ENCODE measurements at places on chromosomes 7 and 10. TPM values are rescaled to one million over a fixed set of nuclear protein-coding genes. Genes with fewer than 3 reads are reported as not detected.

The CCL24 gene
- total RNA-seq = not detected

The MYOZ1 gene
- total RNA-seq = 0.50 TPM

The SRRM3 gene
- 0.17 TPM for total RNA-seq

The VAX1 gene
- total RNA-seq = not detected

The ZPBP gene
- total RNA-seq = 0.17 TPM

The PLEKHS1 gene
- not detected for total RNA-seq

The SLC35G1 gene
- 5.3 TPM for total RNA-seq

The CDNF gene
- total RNA-seq = 0.83 TPM

The SLC39A12 gene
- total RNA-seq = not detected

The OGDHL gene
- 0.33 TPM for total RNA-seq

The PAX4 gene
- total RNA-seq = not detected

The OR6V1 gene
- total RNA-seq = not detected

The HEPACAM2 gene
- total RNA-seq = not detected

The SYT15B gene
- not detected for total RNA-seq

The CAV1 gene
- total RNA-seq = 485 TPM

The WASHC2C gene
- 25.8 TPM for total RNA-seq

The FRMD4A gene
- 16.9 TPM for total RNA-seq

The INA gene
- 3.0 TPM for total RNA-seq

The PDE6C gene
- not detected for total RNA-seq

The EPHA1 gene
- 27.3 TPM for total RNA-seq
